ENCODE measurements at places on chromosomes 2 and 18. TPM values are rescaled to one million over a fixed set of nuclear protein-coding genes. Genes with fewer than 3 reads are reported as not detected.

ALS2 gene
- 28.2 TPM for total RNA-seq

PDE6D gene
- 27.1 TPM for total RNA-seq

COL4A3 gene
- not detected for total RNA-seq

DCDC2C gene
- total RNA-seq = not detected

GRCh38 chr2:53170466-53170865 is 597.1 kb upstream of the CHAC2 start:
- H3K4me1 ChIP-seq = no peaks in the 10 kb centered on the region
- peak; percentile 3 for DNase-seq
- H3K36me3 ChIP-seq = no peaks in the 10 kb centered on the region
- no peak overlapping the region for H3K4me3 ChIP-seq

GRCh38 chr2:237549643-237550415 is 16.5 kb upstream of the PRLH start:
- no peaks in the 10 kb centered on the region for H3K27me3 ChIP-seq
- H3K4me1 ChIP-seq = 0 out of 2 replicates have a peak, but pooled peaks cover 4% of the 10 kb centered on the region

- H3K27ac ChIP-seq = no peak overlapping the region
- no peak for DNase-seq
- peaks cover 16% of the 10 kb centered on the region for H3K4me1 ChIP-seq
- peaks cover 77% of the 10 kb centered on the region for H3K36me3 ChIP-seq
- H3K4me3 ChIP-seq = no peak overlapping the region
These were observed 4.1 kb downstream of the OST4 start for GRCh38 chr2:27067385-27067784.
